AG04450 (cell line): ENCODE measurements at places on chromosomes 4 and X. TPM values are rescaled to one million over a fixed set of nuclear protein-coding genes. Genes with fewer than 3 reads are reported as not detected.

MEPE gene
- polyA plus RNA-seq = not detected in 2 replicates

GRCh38 chrX:30572004-30572403 lies 5.6 kb downstream of the TASL start:
- DNase-seq = no peak

GRCh38 chr4:40940317-40940741 lies 190.6 kb downstream of the NSUN7 start:
- no peak for DNase-seq

- no peak for DNase-seq
These were observed 37.5 kb downstream of the PGRMC1 start for GRCh38 chrX:119273420-119274192.

GRCh38 chrX:11437642-11438379 lies 144.6 kb downstream of the AMELX start:
- no peak for DNase-seq
